Skin of body (tissue), 3 donors: ENCODE measurements at places on chromosomes 5 and 9. TPM values are rescaled to one million over a fixed set of nuclear protein-coding genes. Genes with fewer than 3 reads are reported as not detected.

- no peak for DNase-seq
These were observed 54.6 kb upstream of the TNFAIP8 start for GRCh38 chr5:119301210-119301609.

DNA sequence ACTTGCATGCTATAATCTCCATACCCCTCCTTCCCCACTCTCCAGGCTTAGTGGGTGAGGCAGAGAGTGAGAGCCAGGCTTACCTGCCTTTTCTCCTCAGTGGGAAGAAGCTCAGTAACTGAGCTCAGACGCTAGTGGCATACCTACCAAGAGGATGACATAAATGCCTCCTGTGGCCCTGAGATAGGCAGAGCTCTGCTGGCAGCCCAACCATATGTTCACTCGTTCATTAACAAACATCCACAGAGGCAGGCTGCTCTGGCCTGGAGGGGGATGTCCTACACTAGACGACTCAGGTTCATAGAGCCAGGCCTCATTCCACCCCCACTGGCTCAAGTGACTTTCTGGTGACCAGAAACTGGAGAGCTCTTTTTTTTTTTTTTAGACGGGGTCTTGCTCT, 81.3 kb downstream of the THBS4 start:
- no peak for DNase-seq

DNA sequence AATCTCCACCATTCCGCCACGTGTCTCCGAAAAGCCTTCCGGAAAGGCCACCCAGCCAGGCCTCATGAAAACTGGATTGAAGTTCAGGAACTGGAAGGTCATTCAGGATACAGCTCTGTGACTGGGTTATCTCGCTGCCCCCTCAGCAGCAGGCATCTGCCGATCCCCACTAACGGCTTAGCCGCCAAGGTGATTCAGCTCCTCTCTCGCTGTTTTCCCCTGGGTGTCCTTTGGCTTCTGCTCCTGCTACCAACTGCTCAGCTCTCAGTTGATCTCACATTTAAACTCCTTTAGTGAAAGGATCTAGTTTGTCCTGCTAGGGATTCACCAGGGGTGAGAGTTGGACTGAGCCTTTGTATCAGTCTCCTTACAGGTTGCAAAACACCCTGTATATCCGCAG, 2.2 kb upstream of the GDNF start:
- DNase-seq: no peak

- no peak for DNase-seq
These were observed 76.5 kb downstream of the WNK2 start for GRCh38 chr9:93260263-93261066.

GRCh38 chr5:78716206-78716605, 67.6 kb upstream of the LHFPL2 start:
- no peak for DNase-seq

- DNase-seq: no peak
These were observed 284.1 kb downstream of the FAM170A start for GRCh38 chr5:119913425-119913824.

GRCh38 chr5:181181650-181182565, 23.1 kb downstream of the TRIM7 start:
- DNase-seq: no peak

GRCh38 chr9:133869674-133870405, 122.3 kb downstream of the VAV2 start:
- DNase-seq: no peak

Gene GPX8
- 61.1 TPM for total RNA-seq

Gene DMGDH
- 3.3 TPM for total RNA-seq

Gene FSD1L
- total RNA-seq: 9.9 TPM

Gene GFPT2
- 7.5 TPM for total RNA-seq
